ENCODE measurements at places on chromosomes 12 and 14. TPM values are rescaled to one million over a fixed set of nuclear protein-coding genes. Genes with fewer than 3 reads are reported as not detected.

MIS18BP1 gene
- total RNA-seq = 71.8 TPM

TSPAN19 gene
- total RNA-seq = not detected

GRCh38 chr12:69655616-69656340, 43.3 kb downstream of the BEST3 start:
- H3K36me3 ChIP-seq = no peaks in the 10 kb centered on the region
- no peak overlapping the region for H3K4me3 ChIP-seq
- H3K4me1 ChIP-seq = no peaks in the 10 kb centered on the region
- DNase-seq = no peak
- H3K27me3 ChIP-seq = peaks cover 18% of the 10 kb centered on the region
- no peak overlapping the region for H3K27ac ChIP-seq

- no peaks in the 10 kb centered on the region for H3K27me3 ChIP-seq
- H3K27ac ChIP-seq = no peak overlapping the region
- peaks cover 66% of the 10 kb centered on the region for H3K4me1 ChIP-seq
- peaks cover 10% of the 10 kb centered on the region for H3K36me3 ChIP-seq
- no peak for DNase-seq
- H3K4me3 ChIP-seq = no peak overlapping the region
Observed at GRCh38 chr14:22010545-22011252, 337.1 kb upstream of the OR4E1 start.

LBHD2 gene
- total RNA-seq = not detected

DNA sequence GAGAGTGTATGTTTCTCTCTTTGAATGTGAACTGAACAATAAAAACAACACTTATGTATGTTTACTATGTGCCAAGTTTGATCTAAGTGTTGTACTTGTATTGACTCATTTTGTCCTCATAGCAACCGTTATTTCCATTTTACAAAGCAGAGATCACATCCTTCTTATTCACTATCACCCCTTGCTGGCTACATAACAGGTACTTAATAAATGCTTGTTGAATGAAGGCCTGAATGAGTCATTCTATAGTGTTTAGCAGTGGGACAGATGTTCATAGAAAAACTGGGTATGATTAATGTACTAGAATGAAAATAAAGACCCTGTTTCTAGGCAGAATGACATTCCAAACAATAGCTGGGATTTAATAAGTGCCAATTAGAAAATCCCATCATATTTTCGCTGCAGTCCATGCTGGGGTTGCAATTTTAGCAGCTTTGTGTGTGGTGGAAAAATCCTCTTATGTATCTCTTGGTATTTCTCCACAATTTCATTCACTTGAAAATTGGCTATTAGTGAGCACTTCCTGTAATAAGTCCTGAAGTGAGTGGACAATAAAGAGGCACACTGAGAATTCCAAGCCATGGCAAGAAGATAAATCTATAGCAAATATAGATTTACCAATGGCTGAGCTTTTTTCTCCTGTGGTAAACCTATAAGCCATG, 86.0 kb downstream of the FAR2 start:
- no peak for DNase-seq
- H3K4me3 ChIP-seq = no peak overlapping the region
- no peak overlapping the region for H3K27ac ChIP-seq
- no peaks in the 10 kb centered on the region for H3K36me3 ChIP-seq
- H3K27me3 ChIP-seq = no peaks in the 10 kb centered on the region

- no peaks in the 10 kb centered on the region for H3K27me3 ChIP-seq
- no peak overlapping the region for H3K4me3 ChIP-seq
- no peaks in the 10 kb centered on the region for H3K4me1 ChIP-seq
- H3K36me3 ChIP-seq = no peaks in the 10 kb centered on the region
- no peak overlapping the region for H3K27ac ChIP-seq
Observed at GRCh38 chr14:86673523-86673969, 1143.6 kb downstream of the FLRT2 start.

- no peak for DNase-seq
- no peaks in the 10 kb centered on the region for H3K36me3 ChIP-seq
- peaks cover 25% of the 10 kb centered on the region for H3K27me3 ChIP-seq
- no peak overlapping the region for H3K4me3 ChIP-seq
- no peak overlapping the region for H3K27ac ChIP-seq
Observed at GRCh38 chr14:74641601-74642391, 29.8 kb upstream of the LTBP2 start.

ACOT6 gene
- not detected for total RNA-seq

GRCh38 chr12:9741726-9742125, 8.8 kb upstream of the CLECL1 start:
- DNase-seq = peak; percentile 92
- peaks cover 32% of the 10 kb centered on the region for H3K36me3 ChIP-seq
- H3K4me1 ChIP-seq = peaks cover 68% of the 10 kb centered on the region
- H3K27me3 ChIP-seq = no peaks in the 10 kb centered on the region
- peak overlapping the region; percentile 96 for H3K27ac ChIP-seq

GRCh38 chr12:110431957-110432587, 18.1 kb downstream of the ARPC3 start:
- H3K4me3 ChIP-seq = no peak overlapping the region
- H3K36me3 ChIP-seq = peaks cover 26% of the 10 kb centered on the region
- H3K27ac ChIP-seq = no peak overlapping the region
- no peaks in the 10 kb centered on the region for H3K4me1 ChIP-seq
- H3K27me3 ChIP-seq = no peaks in the 10 kb centered on the region

GRCh38 chr12:90896164-90896563, 58.8 kb downstream of the CCER1 start:
- DNase-seq = no peak
- H3K27me3 ChIP-seq = peaks cover 2% of the 10 kb centered on the region
- no peaks in the 10 kb centered on the region for H3K4me1 ChIP-seq
- no peaks in the 10 kb centered on the region for H3K36me3 ChIP-seq

DNA sequence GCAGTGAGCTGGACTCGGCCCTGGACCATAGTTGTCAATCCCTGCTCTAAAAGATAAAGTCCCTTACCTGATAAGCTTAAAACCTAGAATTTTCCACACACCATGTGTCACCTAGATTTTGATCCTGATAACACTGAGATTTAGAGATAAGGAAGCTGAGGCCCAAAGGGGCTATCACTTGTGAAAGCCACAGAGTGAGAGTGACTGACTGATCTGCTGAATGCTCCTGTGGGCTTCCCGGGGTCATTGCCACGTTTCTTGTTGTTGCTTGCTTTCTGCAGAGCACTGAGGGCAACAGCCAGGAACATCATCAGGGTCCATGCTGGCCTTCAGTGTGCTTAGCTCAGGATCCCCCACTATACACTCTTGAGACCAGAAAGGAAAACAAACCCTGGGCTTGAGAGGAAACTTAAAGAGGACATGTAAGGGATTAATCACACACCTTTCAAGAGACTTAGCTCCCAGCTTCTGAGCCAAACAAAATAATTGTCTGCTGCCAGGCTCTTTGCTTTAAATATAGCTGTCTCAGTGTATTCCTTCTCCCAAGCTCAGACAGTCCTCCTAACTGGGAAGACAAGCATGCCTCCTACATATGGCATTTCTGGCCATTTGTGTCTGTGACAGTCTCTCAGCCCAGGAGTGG, 82.6 kb upstream of the ARHGAP5 start:
- H3K27me3 ChIP-seq = no peaks in the 10 kb centered on the region
- no peaks in the 10 kb centered on the region for H3K36me3 ChIP-seq
- no peaks in the 10 kb centered on the region for H3K4me1 ChIP-seq

- H3K27ac ChIP-seq = no peak overlapping the region
- peaks cover 26% of the 10 kb centered on the region for H3K4me1 ChIP-seq
- H3K4me3 ChIP-seq = no peak overlapping the region
Observed at GRCh38 chr12:51779876-51780275, 68.6 kb downstream of the FIGNL2 start.

DNA sequence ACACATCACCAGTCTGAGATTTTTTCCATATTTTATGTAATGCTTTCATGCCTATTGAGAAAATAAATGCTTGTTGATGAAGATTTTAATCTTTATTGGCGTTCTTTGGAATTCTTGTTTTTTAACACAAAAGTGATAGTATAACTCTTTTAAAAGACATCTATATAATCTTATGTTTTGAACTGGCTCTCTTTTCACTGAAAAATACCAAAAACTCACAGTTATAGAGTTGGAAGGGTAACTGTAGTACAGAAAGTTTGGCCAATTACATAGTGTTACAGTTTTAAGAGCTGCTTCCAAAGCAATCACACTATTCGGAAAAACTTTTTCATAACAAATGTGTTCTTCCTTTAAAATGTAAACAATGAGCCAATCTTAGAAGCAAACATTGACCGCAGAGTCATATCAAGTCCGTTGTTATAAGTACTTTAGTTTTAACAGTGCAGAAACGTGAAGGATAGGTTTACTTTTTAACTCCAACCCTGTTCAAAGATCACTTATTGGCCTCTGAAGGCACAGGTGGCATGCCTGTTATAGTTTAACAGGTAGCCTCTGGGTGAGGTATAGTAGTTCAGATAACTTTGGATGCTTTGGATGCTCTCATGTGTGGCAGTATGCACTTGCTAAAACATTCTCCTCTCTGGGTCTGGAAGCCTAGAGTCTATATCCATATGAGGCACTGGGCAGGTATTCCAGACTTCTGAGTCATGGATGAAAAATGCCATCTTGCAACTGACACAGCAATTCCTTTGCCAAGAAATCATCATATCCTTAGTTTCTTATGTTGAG, 12.1 kb upstream of the NTN4 start:
- no peaks in the 10 kb centered on the region for H3K36me3 ChIP-seq
- H3K27me3 ChIP-seq = peaks cover 16% of the 10 kb centered on the region
- H3K4me1 ChIP-seq = no peaks in the 10 kb centered on the region
- no peak for DNase-seq
- no peak overlapping the region for H3K4me3 ChIP-seq
- no peak overlapping the region for H3K27ac ChIP-seq

DNA sequence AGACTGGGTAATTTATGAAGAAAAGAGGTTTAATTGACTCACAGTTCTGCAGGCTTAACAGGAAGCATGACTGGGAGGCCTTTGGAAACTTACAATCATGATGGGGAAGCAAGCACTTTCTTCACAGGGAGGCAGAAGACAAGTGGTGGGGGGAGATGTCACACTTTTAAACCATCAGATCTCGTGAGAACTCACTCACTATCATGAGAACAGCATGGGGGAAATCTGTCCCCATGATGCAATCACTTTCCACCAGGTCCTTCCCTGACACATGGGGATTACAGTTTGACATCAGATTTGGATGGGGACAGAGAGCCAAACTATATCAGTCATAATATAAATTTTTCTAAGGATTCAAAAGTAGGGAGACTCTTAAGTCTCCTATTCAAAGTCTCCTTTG, 46.0 kb downstream of the SPIC start:
- peaks cover 5% of the 10 kb centered on the region for H3K27me3 ChIP-seq
- DNase-seq = no peak
- H3K4me1 ChIP-seq = no peaks in the 10 kb centered on the region
- no peak overlapping the region for H3K4me3 ChIP-seq
- no peak overlapping the region for H3K27ac ChIP-seq

SOX5 gene
- not detected for total RNA-seq

GRCh38 chr12:80176706-80177105, 77.4 kb downstream of the OTOGL start:
- H3K4me1 ChIP-seq = peaks cover 12% of the 10 kb centered on the region
- H3K4me3 ChIP-seq = no peak overlapping the region
- no peaks in the 10 kb centered on the region for H3K36me3 ChIP-seq

ETFBKMT gene
- 1.4 TPM for total RNA-seq

DNA sequence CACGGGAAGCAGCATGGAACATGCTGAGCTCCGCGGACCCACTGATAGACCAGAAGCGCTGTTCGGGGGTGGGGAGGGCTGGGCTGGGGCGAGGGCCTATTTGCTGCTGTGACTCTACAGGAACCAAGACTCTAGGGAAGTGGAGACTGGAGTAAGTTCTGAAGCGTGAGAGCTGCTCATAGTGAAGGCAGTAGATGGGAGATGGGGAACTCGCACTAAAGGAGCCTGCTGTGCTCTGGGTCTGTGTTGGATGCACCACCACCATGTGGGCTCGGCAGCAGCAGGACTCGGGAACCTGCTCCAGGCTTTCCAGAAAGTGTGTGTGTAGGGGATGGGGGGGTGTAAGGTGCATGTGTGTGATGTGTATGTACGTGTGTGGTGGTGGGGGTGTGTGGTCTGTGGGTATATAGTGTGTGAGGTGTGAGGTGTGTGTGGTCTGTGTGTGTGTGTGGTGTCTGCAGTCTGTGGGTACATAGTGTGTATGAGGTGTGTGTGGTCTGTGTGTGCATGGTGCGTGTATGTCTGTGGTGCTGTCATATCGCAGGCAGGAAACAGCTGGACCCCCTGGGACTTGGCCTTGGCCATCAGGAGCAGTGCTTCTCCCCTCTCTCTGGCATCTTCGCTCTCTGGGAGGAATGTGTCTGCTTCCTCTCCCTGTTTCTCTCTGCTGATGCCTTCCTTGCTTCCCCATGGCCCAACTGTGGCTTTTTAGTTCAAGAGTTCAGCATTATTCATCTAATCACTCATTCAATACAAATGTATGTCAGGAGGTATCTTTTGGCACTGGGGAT, 378.9 kb downstream of the FUT8 start:
- DNase-seq = peak; percentile 24
- H3K27ac ChIP-seq = no peak overlapping the region
- H3K4me1 ChIP-seq = no peaks in the 10 kb centered on the region
- no peak overlapping the region for H3K4me3 ChIP-seq
- peaks cover 20% of the 10 kb centered on the region for H3K27me3 ChIP-seq

DNA sequence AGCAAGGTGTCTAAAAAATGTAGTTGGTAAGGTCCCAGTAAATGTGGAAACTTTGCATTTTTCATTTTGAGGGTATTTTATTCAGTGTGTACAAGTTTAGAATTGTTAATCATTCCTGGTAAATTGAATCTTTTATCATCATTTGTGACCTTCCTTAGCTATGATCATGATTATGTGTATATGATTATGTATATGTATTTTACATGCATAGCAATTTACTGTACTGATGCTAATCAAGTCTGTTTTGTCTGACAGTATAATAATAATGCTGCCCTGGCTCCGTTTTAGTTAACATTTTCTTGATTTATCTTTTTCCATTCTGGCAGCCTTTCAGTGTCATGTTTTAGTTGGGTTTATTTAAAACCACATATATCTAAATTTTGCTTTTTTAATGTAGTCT, 9.4 kb downstream of the WASHC4 start:
- H3K4me1 ChIP-seq = peaks cover 16% of the 10 kb centered on the region
- H3K4me3 ChIP-seq = no peak overlapping the region
- no peaks in the 10 kb centered on the region for H3K27me3 ChIP-seq
- no peak for DNase-seq
- H3K36me3 ChIP-seq = peaks cover 64% of the 10 kb centered on the region

TAS2R7 gene
- total RNA-seq = not detected

Data from activated CD8-positive, alpha-beta T cell treated with anti-CD3 and anti-CD28 coated beads, Interleukin-2, amount 10 ng/mL, durations not matched to agents 7 days and 5 days (primary cell).